ENCODE measurements at places on chromosomes 6 and 20. TPM values are rescaled to one million over a fixed set of nuclear protein-coding genes. Genes with fewer than 3 reads are reported as not detected.

- DNase-seq = no peak
Observed at GRCh38 chr6:31651602-31652191, 764 bp downstream of the BAG6 start.

MATN4 gene
- not detected for total RNA-seq

GRCh38 chr6:135994857-135995544 lies 143.5 kb downstream of the PDE7B start:
- DNase-seq = peak; percentile 77

GRCh38 chr6:2545383-2546038 lies 205.2 kb downstream of the MYLK4 start:
- no peak for DNase-seq

DNA sequence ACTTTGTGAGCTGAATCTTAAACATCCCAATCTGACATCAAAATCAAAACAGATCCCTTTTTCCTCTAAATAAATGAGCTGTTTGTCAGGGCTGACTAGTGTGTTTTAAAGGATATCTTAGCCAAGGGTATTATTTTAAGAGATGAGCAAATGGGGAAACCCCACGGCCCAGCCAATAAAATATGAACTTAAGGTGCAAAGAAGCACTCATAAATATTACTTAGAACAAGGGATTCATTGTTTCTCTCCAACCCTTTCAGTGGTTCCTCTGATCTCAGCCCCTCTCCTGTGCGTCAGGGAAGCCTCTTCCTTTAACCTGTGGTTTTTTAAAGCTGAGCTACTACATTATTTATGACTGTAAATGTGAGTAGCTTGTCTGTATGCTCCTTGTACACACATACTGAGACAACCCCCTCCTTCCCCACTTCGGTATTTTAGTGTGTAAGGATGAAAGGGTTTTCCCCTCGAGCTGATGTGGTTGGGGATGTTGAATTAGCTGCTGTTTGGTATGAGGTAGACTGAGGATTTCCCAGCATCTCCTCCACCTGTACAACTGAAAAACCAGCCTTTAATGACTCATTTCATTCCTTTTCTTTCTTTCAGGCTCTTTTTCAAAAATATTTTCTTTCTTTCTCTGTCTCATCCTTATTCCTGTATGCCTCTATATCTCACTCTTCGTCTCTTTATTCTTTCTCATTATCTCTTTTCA lies 6.5 kb downstream of the BMP5 start:
- peak; percentile 99 for DNase-seq

DNA sequence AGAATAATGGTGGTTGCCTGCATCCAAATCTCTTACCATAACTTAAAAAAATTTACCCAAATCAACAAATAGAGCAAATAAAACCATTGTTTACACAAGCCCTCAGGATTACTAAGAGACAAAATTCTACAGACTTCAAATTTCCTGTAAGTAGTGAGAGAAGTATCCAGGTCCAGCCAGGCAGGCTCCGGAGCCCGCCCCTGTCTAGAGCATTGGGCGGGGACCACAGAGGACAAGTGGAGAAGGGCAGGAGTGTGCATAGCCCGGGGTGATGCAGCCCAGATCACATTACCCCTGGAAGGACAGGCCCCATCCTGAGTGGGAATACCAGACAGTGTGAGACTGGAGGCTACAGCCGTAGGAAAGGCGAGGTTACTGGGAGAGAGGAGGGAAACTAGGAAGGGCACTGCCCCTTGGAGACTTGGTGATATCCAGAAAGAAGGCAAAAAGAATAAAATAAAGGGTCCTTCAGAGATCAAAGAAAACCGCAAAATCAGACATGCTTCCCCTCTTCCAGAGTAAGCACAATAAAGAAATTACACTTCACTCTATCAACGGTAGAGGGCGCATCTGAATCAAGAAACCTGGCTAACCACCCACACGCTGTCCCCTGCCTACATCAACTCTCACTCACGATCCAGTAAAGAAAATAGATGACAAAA lies 26.6 kb downstream of the RIN2 start:
- DNase-seq = peak; percentile 93

- no peak for DNase-seq
Observed at GRCh38 chr6:121912905-121913304, 477.5 kb downstream of the GJA1 start.

DNA sequence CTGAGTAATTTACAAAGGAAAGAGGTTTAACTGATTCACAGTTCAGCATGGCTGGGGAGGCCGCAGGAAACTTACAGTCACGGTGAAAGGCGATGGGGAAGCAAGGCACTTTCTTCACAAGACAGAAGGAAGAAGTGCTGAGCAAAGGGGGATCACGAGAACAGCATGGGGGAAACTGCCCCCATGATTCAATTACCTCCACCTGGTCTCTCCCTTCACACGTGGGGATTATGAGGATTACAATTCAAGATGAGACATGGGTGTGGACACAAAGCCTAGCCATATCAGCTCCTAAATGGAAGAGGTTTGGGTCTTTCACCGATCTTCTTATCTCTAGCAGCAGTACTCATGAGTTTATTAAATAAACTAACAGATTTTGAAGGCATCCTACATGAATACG lies 152.9 kb upstream of the RUNX2 start:
- no peak for DNase-seq

APCDD1L gene
- 0.27 TPM for total RNA-seq

- DNase-seq = peak; percentile 34
Observed at GRCh38 chr6:50102676-50103075, 52.9 kb upstream of the DEFB112 start.

UCKL1 gene
- 17.1 TPM for total RNA-seq

DNA sequence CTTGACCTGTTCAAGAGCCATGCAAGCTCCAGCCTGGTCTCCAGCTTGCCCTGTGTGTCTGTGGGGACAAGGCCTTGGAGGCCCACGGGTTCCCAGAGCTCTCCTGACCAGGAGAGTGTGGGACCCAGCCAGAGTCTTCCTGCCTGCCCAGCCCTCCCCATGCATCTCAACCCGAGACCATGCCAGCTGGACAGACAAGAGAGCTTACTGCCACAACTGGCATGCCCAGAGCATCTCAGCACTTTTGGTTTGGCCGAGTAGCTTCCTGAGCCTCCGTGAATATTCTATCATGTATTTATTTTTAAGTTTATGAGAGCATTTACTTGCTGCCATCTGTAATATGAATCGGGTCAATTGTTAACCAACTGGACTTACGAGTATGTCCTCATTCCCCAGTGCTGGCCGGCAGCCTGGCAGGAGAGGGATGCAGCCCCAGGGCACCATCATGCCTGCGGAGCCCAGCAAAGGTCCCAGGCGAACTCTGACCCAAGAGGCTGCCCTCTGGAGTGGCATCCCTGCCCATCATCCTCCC lies 14.9 kb downstream of the IP6K3 start:
- no peak for DNase-seq

GRCh38 chr20:47973519-47974233 lies 188.4 kb upstream of the SULF2 start:
- no peak for DNase-seq

- no peak for DNase-seq
Observed at GRCh38 chr6:148068437-148069061, 274.1 kb upstream of the SASH1 start.

DNA sequence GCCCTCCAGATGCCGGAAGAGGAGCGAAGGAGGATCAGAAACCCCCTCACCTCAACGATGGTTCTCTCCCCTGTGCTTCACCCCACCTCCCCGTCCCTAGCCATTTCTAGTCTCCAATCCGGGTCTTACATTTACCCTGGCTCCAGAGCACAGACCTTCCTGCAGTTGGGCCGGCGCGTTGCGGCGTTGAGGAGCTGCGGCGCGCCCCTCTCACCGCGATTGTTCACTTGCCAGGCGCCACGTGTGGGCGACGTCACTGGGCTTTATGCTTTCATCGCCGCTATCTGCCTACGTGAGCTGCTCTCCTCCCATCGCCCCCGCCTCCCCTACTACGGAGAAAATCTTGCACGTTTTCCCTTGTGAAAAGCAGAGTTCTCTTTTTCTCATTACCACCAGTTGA lies at the start of gene CRISP2:
Gene CRISP2, minus strand, starts transcription at position 198 of the 400 bp plus-strand sequence. CDS start 4,347 bp downstream, outside the sequence.
- DNase-seq = no peak

CABLES2 gene
- 3.3 TPM for total RNA-seq

GRCh38 chr20:50645253-50646068 lies 45.9 kb downstream of the RIPOR3 start:
- DNase-seq = peak; percentile 100

DNA sequence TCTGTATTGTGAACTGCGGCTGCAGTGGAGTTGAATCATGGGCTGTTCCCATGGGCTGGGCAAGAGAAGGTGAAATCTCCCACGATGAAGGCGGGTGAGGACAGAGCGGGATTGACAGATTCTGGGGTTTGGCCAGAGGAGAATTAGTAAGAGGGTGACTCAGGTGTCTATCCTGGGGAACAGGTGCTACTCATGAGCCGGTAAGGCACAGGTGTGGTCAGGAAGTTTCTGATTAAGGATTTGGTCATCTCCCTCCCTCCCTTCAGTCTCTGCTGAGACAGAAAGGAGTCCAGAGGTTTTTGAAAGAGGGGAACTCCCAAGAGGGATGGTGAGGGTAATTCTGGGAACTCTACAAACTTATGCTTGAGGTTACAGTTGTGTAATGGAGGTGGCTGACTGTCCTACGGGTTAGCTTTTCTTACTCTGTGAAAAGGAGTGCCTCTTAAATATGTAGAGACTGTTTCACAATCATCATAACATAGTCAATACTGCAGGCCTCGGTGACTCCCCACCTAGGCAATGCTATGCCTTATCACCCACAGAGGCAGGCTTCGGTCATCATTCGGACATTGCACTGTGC lies 31.5 kb downstream of the SERPINB1 start:
- DNase-seq = peak; percentile 27

- DNase-seq = no peak
Observed at GRCh38 chr6:33786736-33787135, 2.2 kb downstream of the LEMD2 start.

- DNase-seq = no peak
Observed at GRCh38 chr6:41527721-41528408, 18.3 kb upstream of the FOXP4 start.

SLC22A1 gene
- 1.1 TPM for total RNA-seq

DNA sequence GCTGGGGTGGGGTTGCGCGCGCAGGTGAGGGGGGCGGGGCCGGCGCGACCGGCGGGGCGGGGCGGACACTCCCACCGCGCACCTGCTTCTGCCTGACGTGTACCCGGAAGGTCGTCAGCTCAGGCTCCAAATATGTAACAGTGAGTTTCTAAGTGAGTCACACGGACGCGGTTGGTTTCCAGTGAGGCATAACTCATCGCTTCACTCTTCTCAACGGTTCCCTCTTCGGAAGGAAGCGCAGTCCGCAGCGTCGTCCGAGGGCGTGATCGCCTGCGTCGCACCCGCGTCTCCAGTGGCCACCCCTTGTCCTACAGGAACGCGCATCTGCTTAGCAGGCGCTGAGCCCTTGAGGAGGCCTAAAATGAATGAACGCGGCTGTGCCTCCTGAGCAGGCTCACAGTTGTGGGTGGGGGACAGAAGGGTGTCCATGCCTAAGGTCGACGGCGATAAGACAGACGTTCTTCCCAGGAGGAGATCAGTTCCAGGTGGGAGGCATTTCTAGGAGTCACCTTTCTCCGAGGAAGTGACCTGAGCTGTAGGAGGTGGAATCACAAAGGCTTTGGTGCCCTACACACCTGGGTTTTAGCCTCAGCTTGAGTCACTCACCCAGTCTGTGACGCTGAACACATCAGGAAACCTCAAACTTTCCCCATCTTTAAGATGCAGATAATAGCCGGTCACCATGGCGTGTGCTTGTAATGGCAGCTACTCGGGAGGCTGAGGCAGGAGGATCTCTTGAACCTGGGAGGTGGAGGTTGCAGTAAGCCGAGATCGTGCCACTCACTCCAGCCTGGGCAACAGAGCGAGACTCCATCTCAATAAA lies 50.9 kb upstream of the EZR start:
- DNase-seq = peak; percentile 96

DNA sequence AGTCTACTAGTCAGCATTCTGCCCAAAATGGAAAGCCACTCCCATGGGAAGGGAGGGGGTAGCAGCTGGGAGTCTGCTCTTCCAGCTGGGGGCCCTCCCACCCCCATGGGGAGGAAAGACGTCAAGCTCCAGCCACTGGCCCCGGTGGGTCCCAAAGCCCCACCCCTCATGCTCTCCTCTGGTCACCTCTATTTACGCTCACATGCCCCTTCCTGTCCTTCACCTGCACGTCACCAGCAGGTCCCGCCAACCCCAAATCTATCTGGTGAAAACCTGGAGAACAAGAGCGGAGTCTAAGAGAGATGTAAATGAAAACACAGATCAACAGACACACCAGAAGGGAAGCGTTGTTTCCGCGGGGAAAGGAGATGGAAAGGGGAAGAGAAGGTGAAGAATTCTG lies 30.0 kb upstream of the ZBP1 start:
- DNase-seq = no peak

DNA sequence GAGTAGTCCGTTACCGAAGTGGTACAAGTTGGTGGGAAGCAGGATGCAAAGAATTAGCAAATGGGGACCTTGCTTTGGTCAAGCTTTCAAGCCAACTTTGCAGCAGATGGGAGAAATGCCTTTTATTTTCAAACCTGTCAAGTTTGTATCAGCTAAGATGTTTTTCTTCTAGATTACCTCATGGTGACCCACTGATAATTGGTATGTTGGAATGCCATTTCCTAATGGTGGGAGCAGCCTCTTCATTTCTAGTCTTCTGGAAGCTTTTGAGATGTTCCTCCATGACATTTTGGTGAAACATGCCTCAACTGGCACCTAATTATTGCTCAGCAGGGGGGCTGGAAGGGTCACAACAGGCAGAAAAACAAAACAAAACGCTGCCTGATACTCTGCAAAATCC lies 43.7 kb downstream of the ADNP start:
- DNase-seq = no peak

- DNase-seq = peak; percentile 90
Observed at GRCh38 chr20:528923-529604, 14.5 kb downstream of the CSNK2A1 start.

DNA sequence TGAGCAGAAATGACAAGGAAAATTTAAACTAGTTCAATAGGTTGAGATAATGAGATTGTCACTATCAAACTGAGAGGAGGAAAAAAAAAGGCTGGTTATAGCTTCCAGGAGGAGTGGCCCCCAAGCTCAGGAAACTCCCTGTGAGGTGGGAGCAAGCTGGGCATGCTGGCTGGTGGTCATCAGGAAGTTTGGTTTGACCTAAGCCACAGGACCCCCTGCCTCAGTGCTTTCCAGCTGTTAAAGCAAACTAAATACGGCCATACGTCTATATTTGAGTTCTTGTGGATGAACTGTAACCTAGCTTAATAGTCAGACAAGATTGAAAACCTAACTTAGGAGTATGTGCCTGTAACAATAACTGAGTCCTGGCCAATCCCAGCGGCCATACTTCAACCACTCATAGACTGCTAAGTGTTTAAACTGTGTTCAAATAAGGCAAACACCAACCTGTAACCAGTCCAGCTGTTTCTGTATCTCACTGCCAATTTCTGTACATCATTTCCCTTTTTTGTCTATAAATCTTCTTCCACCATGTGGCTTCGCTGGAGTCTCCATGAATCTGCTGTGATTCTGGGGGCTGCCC lies 24.6 kb upstream of the ZBTB24 start:
- DNase-seq = no peak

GRCh38 chr6:26543953-26544352 lies 5.8 kb downstream of the HMGN4 start:
- DNase-seq = peak; percentile 45

ALDH8A1 gene
- 0.03 TPM for total RNA-seq
